ENCODE measurements at places on chromosomes 6 and 20.
A peak's percentile ranks its signal among the peaks of the same experiment; 100 is the strongest.

- DNase-seq: no peak
These were observed 85.4 kb upstream of the MYLIP start for GRCh38 chr6:16043171-16044135.

- DNase-seq: no peak
These were observed 738.1 kb upstream of the GJE1 start for GRCh38 chr6:141394565-141395051.

DNA sequence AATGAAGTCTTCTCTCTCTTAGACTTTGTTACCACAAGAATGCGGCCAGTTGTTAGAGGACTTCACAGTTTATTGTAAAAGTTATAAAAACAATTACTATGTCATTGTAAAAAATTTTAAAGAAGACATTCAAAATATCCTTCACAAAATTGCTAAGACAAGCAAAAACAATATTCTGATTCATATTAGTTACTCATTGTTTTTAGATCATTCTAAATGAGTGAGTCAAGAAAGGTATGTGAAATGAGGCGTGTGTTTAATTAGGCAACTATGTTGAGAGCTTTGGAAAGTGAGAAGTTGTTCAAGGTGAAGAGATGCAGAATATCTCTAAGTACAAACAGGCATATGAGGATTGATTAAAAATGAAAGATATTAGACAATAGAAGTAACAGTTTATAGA, 875.3 kb downstream of the EYS start:
- no peak for DNase-seq

DNA sequence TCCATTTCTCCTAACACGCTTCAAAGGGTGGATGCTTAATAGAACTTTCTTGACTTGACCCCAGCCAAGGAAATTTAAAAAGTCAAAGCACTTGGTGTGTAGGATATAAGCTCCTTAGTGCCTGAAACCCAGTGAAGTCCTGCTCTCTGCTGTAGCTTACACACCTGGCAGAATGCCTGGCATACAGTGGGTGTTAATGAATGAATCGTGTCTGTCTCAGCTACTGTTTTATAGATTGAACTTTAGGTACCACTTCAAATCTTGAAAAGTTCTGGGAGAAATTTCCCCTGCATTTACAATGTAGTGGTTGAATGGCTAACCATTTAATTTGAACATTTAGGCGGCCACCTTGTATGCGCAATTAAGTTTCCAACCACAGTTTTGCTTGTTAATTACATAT, 70.5 kb upstream of the ZNF217 start:
- no peak for DNase-seq

DNA sequence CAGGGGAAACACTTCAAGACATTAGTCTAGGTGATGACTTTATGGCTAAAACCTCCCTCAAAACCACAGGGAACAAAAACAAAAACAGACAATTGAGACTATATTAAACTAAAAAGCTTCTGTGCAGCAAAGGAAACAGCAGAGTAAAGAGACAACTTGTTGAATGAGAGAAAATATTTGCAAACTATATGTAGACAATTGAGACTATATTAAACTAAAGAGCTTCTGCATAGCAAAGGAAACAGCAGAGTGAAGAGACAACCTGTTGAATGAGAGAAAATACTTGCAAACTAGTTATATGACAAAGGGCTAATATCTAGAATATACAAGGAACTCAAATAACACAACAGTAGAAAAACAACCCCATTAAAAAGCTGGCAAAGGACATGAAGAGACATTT, 136.4 kb downstream of the IBTK start:
- DNase-seq: no peak

GRCh38 chr20:62977613-62978560, 25.4 kb downstream of the SLC17A9 start:
- peak; percentile 60 for DNase-seq

DNA sequence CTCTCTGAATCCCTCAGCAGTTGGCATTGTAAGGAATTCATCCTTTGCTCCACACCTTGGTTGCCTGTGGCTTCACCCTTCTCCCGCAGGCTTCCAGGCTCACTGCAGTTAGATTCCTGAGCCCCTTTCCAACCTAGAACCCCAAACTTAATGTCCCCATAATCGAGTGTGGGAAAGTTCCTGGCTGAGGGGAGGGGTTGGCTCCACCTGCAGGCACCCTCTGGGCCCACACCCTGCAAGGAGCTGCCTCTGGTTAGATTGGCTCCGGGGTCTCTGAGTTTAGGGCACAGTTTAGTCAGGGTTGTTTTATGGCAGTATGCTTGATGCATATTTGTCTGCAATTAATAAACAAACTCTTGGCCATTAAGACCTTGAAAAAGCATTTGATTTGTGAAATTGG, 63.4 kb downstream of the MTHFD1L start:
- DNase-seq: no peak

GRCh38 chr6:142834853-142835252, 110.1 kb downstream of the HIVEP2 start:
- DNase-seq: no peak

GRCh38 chr6:44737341-44737740, 349.8 kb downstream of the CDC5L start:
- no peak for DNase-seq

DNA sequence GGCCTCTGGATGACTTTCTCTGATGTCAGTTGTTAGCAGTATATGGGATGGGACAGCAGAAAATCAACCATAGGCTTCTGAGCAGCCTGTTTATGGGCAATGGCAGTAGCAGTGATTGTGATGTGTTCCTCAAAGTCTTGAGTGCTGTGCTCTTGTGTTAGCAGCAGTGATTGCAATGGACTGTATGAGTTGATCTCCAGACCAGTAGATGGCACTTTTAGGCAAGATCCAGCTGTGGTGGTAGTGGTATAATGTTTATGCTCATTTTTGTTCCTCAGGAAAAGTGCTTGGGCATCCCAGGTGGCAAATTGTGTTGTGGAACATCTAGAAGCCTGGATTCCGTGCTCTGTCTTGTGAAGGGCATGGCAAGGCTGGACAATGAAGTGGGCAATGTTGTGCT, 181.6 kb upstream of the SYNCRIP start:
- no peak for DNase-seq

GRCh38 chr6:160132297-160132637, 10.7 kb downstream of the SLC22A1 start:
- no peak for DNase-seq

DNA sequence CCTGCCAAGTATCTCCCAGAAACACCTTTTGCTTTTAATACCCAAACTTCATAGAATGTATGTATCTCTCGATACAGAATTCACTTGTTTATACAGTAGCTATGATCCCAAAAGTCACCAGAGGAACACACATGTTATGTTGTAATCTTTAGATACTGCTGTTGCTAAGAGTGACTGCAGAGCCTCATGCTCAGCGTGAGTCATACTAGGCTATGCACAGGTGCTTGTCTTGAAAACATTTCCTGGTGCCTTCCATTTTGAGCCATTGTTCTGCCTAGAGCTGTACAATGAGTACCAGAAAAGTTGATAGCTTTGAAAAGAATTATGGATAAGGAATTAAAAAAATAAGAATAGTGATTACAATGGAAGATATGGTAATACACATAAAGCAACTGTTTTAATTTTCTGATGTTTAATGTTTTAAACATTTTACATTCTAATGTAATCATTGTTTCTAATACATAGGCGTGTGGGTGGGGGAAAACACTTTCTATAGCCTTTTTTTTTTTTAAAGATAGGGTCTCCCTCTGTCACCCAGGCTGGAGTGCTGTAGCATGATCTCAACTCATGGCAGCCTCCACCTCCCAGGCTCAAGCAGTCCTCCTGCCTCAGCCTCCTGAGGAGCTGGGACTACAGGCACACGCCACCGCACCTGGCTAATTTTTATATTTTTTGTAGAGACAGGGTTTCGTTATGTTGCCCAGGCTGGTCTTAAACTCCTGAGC, 79.4 kb downstream of the CD24 start:
- peak; percentile 26 for DNase-seq

DNA sequence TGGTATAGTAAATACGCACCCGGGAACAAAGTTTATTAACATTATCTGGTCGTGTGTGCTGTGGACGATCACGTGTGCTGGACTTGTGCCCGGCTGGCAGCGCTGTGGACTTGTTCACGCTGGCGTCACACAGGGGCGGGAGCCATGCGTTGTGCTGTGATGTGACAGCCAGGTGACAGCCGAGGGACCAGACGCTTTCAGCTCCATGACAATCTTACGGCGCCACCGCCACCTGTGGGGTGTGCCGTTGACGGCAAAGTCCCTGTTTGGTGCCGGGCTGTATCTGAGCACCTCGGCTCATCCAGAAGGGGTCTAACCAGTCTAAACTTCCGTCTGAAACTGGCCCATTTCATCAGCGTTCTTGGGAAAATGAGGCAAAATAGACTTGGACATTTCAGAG, 25.2 kb downstream of the DLL1 start:
- DNase-seq: no peak

DNA sequence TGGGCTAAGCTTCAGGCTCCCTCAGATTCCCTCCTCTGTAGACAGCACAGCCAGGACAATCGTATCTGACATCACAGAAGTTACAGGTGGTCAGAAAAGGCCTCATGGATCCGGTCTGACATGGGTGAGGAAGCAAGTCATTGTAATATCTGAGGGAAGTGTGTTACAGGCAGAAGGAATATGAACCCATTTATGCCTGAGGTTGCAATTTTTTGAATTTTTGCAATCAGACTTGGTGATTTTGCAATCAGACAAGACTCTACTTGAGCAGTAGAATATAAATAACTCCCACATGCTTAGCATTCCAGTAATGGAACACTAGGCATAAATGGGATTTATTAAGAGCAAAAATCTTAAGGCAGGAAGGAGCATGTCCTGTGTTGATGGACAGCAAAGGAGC, 52.1 kb downstream of the CBLN4 start:
- no peak for DNase-seq

GRCh38 chr20:10388597-10388996, 45.4 kb downstream of the MKKS start:
- DNase-seq: no peak

All from NB4 (cell line).